Fibroblast of the aortic adventitia (primary cell): ENCODE measurements at places on chromosomes 4 and X. TPM values are rescaled to one million over a fixed set of nuclear protein-coding genes. Genes with fewer than 3 reads are reported as not detected.

The ZDHHC15 gene
- 0.18 and 1.1 TPM in 2 replicates for total RNA-seq

The RRH gene
- total RNA-seq, result 0.09 TPM in 1 of 2 replicates, not detected in the other

The NUDT11 gene
- 11.8 and 13.9 TPM in 2 replicates for total RNA-seq

The KLF8 gene
- 0.90 and 1.8 TPM in 2 replicates for total RNA-seq

The P2RY4 gene
- total RNA-seq, result 0.09 and 0.41 TPM in 2 replicates

The FAM241A gene
- 0.90 and 5.1 TPM in 2 replicates for total RNA-seq

The DDIT4L gene
- 10.8 and 17.7 TPM in 2 replicates for total RNA-seq

The TMEM154 gene
- total RNA-seq, result 5.5 and 15.5 TPM in 2 replicates

The GPC4 gene
- 0.54 and 2.8 TPM in 2 replicates for total RNA-seq

The TMA16 gene
- 23.1 and 40.2 TPM in 2 replicates for total RNA-seq
